ENCODE measurements at places on chromosomes 4 and X.

- DNase-seq, result no peak
Observed at GRCh38 chr4:127469959-127470809, 162.6 kb upstream of the INTU start.

DNA sequence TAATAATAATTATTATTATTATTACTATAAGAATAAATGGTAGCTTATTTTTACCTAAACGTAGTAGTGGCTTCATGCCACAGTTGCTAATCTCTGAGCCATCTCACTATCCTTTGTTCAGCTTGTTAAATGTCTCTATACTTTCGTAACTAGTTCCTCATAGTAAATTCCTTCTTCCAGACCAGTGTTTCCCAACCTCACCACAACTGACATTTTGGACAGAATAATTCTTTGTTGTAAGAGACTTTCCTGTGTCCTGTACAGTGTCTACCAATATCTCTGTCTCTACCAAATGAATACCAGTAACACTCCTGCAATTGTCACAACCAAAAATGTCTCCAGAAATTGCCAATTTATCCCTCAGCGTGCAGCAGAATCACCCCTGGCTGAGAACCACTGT, 1040.9 kb downstream of the DMD start:
- DNase-seq, result no peak

GRCh38 chr4:139773560-139774318, 108.1 kb downstream of the MGST2 start:
- no peak for DNase-seq

DNA sequence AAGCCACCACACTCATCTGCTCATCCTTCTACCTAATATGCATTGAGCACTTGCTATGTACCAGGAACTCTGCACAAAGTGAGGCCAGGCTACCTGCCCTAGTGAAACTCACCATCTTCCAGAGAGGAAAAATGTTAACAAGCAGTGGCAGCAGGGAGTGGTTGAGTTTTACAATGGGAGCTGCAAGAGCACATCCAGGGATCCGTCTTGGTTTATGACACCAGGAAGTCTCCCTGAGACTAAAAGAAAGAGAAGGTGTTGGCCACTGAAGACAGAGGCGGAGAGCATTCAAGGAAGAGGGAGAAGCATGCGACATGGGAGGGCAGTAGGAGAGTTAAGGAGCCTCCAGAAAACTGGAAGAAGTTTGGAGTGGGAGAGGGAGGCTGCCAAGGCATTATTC, 178.1 kb upstream of the CPEB2 start:
- no peak for DNase-seq

- DNase-seq, result no peak
Observed at GRCh38 chrX:119190091-119190681, 45.9 kb upstream of the PGRMC1 start.

DNA sequence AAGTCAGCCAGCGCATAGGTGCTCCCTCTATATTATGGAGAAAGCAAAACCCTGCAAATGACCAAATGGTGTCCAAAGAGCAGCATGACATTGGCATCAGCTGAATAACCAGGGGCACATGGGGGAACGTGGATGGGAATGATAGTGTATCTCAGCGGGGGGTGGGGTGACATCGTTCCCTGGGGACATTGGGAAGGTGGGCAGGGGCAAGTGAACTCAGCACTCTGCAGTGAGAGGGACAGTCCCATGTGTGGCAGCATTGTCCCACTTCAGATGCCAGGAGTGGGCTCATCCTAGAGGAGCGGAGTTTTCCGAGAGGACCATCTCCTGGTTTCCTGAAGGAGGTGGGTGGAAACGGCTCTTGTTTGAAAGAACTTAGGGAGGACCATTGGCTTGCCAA, 64.8 kb downstream of the NELFA start:
- DNase-seq, result no peak

GRCh38 chr4:87975466-87975865, at the start of gene SPP1:
Gene SPP1, plus strand, starts transcription at chr4:87975714. Its CDS starts 1,182 bp downstream, at chr4:87976896.
- peak; percentile 33 for DNase-seq

GRCh38 chrX:118795528-118796280, 27.9 kb upstream of the ZCCHC12 start:
- no peak for DNase-seq

DNA sequence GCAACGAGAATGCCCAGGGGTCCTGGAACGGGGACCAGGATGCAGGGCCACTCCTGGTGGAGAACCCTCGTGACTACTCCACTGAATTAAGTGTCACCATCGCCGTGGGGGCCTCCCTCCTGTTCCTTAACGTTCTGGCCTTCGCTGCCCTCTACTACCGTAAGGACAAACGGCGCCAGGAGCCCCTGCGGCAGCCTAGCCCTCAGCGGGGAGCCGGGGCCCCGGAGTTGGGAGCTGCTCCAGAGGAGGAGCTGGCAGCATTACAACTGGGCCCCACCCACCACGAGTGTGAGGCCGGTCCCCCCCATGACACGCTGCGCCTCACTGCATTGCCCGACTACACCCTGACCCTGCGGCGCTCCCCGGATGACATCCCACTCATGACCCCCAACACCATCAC, 24.9 kb downstream of the NLGN3 start:
- no peak for DNase-seq

- no peak for DNase-seq
Observed at GRCh38 chrX:136745215-136746173, 35.2 kb downstream of the ARHGEF6 start.

DNA sequence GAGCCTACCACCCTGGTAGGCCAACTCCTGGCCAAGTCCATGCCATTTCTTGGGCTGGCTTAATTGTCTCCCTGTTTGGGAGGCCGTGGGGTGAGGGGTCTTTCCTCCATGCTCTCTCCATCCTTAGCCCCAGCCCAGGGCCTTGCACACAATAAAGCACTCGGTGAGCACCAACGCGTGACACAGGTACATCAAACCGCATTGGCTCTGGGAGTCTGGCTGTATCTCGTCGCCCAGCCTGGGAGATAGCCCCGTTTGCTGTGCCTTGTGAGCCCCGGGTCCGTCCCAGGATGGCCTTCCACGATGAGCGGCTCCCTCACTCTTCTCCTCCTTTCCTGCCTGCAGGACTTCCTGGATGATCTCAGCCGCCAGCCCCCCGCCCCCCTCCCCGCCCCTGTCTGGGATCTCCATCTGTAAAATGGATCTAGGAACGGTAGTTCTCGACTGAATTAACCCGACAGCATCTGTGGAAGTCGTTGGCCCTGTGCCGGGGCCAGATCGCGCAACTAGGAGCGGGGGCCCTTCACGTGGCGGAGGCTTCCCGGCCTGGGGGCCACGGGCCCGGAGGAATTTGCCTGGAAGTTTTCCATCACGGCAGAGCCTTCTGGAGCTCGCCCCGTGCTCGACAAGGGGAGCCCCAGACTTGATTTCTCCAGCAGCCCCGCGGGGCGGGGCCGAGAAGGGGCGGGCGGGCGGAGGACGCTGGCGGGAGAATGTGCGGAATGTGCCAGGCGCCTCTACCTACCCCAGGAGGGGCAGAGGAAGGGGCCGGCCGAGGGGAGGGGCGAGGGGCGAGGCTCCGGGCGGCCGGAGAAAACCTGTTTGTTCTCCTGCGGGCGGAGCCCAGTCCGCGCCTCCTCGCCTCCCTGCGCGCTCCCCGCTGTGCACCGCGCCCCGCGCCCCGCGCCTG, at the start of gene ZNF185:
Gene ZNF185, plus strand, starts transcription at position 846 of the 910 bp plus-strand sequence. CDS start 16,423 bp downstream, outside the sequence.
- DNase-seq, result peak; percentile 17

All from HuH-7 (cell line).